ENCODE measurements at places on chromosomes 4 and X.

DNA sequence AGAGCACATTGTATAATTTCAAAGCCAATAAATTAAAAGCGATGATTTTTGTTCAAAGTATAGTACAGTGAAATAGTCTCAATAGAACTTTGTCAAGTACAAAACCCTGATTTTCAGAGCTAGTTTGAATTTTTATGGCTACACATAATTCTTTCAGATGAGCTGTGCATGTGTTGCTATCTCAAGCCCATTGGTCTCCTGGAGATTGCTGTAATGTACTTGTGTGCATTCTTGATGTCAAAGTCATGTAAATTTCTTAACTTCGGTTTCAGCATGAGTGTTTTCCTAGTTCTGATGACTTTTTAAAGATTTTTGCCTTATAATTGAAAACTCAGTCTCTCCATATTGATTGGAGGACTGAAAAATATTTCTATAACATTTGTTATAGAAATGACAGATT is 200.8 kb downstream of the CEP135 start:
- DNase-seq, result no peak

GRCh38 chrX:65755786-65756185 is 88.3 kb downstream of the MSN start:
- no peak for DNase-seq

GRCh38 chr4:2402048-2402842 is 16.2 kb downstream of the ZFYVE28 start:
- DNase-seq, result no peak

DNA sequence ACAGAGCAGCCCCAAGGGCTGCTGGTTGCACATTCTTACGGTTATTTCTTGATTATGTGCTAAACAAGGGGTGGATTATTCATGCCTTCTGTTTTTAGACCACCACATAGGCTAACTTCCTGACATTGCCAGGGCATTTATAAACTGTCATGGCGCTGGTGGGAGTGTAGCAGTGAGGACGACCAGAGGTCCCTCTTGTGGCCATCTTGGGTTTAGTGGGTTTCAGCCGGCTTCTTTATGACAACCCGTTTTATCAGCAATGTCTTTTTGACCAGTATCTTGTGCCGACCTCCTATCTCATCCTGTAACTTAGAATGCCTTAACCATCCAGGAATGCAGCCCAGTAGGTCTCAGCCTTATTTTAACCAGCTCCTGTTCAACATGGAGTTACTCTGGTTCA is 212.4 kb upstream of the GRID2 start:
- DNase-seq, result no peak

DNA sequence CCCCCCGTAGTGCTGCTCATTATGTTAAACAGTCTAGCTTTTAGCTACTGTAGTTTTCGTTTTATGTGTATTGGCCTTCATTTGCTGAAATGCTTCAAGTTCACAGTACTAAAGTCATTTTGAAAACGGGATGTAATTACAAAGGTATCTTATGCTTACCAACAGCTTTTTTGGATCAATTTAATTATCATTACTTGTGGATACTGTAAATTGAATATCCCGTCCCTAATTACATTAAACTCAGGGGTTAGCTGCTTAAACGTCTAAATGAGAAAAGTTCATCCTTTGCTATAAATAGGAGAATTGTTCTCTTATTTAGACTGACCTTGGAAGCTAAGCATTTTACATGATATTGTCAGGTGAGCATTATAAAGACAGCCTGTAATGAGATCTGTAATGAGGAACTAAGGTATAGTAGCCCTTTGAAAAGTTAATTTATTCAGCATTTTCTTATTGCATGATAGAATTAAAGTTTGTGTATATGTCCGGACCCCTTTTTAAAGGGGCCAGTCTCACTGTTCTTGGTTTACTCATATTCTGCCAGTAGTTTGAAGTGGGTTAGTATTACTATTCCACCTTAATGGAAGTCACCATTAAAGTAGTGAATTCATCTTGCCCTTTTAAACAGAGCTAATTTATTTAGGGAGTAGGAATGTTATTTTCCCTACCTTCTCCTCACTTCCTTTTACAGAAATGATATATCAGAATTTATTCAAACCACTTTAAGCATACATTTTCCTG is 252.6 kb downstream of the TENM3 start:
- no peak for DNase-seq

DNA sequence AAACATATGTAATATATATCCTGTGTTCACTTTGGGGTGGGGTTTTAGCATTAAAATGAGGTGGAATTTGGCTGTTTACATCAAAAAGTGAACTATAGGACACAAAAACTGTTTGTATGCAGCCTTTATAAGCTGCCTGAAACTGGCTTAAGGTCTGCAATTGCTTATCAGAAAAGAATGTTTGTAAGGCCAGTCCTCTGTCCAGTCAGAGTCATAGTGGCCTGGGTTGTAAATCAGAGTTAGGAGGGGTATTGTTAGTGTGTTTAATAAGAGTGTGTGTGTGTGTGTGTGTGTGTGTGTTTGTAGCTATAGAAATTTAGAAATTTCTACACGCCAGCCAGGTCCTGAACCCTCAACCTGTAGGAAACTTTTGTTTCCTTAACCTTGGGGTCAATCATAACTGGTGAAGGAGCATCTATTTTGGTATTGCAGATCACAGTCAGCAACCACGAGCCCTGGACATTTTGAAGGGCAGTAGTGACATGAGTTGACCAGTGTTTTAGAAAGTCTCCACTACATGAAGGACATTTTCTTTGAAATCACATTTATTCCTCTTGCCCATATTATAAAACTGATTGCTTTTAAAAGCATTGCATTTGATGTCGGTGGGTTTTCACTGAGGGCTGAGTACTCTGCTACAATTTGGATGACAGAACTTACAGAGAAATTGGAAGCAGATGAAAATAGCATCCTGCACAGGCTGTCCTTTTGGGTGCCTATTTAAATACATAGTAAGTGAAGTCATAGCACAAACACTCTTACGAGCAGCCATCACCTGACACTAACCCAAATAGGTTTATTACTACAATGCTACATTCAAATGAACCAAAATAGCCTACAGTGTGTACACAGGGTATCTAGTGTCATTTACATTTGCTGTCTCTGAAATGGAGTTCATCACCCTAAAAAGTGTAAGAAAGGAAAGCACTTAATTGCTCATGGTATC is 11.2 kb upstream of the TMEM154 start:
- no peak for DNase-seq

- no peak for DNase-seq
These were observed 180.0 kb downstream of the AFAP1 start for GRCh38 chr4:7759635-7760034.

DNA sequence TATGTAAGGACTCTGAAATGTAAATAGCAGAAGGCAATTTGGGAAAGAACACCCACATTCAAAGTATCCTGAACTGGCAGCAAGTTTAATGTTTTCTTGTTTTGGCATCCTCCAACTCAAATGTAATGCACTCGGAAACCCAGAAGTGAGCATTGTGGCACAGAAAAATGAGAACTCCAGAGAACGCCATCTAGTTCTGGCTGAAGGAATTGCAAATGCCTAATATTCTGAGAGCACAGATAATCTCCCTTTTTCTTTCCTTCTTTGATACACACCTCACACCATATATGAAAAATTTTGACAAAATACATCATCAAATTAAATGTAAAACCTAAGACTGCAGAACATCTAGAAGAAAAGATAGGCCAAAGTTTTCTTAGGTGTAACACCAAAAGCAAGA is 52.1 kb downstream of the PWWP3B start:
- DNase-seq, result no peak

- no peak for DNase-seq
These were observed 798.7 kb downstream of the PCDH7 start for GRCh38 chr4:31518796-31519250.

GRCh38 chrX:68935362-68935761 is 106.5 kb downstream of the EFNB1 start:
- DNase-seq, result no peak

- no peak for DNase-seq
These were observed 137.8 kb downstream of the UCHL1 start for GRCh38 chr4:41394481-41394894.

GRCh38 chrX:110286106-110286505 is 31.8 kb downstream of the AMMECR1 start:
- DNase-seq, result no peak

- DNase-seq, result no peak
These were observed 46.0 kb downstream of the SEPSECS start for GRCh38 chr4:25113915-25114904.

GRCh38 chrX:49019050-49019449 is 17.0 kb upstream of the GRIPAP1 start:
- no peak for DNase-seq

DNA sequence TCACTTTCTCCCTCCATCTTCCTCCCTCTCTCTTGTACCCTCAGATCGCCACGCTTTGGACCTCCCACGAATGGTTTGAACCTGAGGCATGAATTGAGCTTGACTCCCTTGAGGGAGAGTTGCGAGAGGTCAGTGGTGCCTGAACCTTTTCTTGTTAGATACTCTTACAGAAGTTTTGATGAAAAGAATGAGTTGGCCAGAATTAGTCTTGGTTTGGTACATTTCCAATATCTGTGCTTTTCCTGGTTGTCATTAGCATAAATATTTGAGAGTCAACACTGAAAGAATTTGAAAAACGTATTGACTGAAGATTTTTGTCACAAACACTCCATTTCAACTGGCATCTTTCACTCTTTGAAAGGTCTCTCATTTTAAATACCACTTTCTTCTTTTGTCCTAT is 510.6 kb upstream of the DIPK2B start:
- no peak for DNase-seq

GRCh38 chrX:112058766-112059165 is 23.8 kb downstream of the TRPC5 start:
- DNase-seq, result no peak

DNA sequence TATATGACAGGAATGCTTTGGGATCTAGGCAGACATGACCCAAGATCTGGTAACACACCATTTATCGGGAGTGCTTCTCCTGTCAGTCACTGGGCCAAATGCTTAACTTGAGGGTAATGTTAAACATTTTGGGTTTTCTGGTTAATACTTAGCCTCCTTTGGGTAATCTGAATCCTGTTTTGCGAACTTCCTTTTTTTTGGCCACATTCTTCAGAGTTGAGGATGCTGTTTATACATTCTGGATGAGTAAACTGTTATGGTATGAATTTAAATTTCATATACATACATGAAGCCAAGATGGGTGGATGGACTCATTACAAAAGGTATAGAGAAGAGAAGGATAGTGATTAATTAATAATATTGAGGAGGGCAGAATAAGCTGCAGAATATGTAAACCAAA is 36.1 kb downstream of the MID1IP1 start:
- DNase-seq, result no peak

DNA sequence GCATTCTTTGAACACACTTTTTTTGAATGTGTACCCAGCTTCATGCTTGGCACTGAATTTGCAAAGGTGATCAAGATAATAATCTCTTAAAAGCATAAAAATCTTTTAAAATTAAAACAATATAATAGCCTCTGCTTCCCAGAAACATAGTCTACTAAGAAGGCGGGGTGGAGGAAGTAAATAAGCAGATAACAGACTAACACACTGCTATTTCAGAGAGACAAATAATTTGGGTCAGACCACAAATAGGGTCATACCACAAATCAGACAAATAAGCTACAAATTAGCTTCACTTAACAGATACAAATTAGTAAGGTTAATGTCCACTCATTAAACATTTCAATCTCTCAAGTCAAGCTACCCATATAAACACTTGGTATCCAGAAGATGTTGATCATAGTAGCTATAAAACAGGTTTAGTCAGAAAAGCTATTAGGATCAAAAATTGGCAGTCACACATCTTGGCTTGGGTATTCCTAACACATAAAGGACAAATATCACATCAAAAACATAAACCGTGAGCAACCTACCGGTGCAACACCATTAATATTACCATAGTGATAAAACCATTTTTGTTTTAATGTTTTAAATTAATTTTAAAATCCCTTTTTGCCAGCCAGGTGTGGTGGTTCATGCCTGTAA is 47.3 kb downstream of the PPP3CA start:
- DNase-seq, result no peak

- DNase-seq, result no peak
These were observed 75.0 kb downstream of the STK32B start for GRCh38 chr4:5126231-5126630.

GRCh38 chr4:36638273-36638811 is 356.9 kb downstream of the DTHD1 start:
- no peak for DNase-seq

Measured in esophagus squamous epithelium (tissue), 5 donors.